ENCODE measurements at places on chromosomes 5 and 9. TPM values are rescaled to one million over a fixed set of nuclear protein-coding genes. Genes with fewer than 3 reads are reported as not detected.

The STING1 gene
- 70.2 TPM for total RNA-seq

The SLC25A2 gene
- total RNA-seq: not detected

The CNTLN gene
- total RNA-seq: 16.7 TPM

The PRXL2C gene
- 29.3 TPM for total RNA-seq

The KLF4 gene
- 22.9 TPM for total RNA-seq

The IL3 gene
- not detected for total RNA-seq

The FAM221B gene
- total RNA-seq: not detected

The CMBL gene
- total RNA-seq: 14.4 TPM

The IQGAP2 gene
- 7.9 TPM for total RNA-seq

The TRIM36 gene
- under 0.01 TPM for total RNA-seq

The PITX1 gene
- total RNA-seq: 3.1 TPM

DNA sequence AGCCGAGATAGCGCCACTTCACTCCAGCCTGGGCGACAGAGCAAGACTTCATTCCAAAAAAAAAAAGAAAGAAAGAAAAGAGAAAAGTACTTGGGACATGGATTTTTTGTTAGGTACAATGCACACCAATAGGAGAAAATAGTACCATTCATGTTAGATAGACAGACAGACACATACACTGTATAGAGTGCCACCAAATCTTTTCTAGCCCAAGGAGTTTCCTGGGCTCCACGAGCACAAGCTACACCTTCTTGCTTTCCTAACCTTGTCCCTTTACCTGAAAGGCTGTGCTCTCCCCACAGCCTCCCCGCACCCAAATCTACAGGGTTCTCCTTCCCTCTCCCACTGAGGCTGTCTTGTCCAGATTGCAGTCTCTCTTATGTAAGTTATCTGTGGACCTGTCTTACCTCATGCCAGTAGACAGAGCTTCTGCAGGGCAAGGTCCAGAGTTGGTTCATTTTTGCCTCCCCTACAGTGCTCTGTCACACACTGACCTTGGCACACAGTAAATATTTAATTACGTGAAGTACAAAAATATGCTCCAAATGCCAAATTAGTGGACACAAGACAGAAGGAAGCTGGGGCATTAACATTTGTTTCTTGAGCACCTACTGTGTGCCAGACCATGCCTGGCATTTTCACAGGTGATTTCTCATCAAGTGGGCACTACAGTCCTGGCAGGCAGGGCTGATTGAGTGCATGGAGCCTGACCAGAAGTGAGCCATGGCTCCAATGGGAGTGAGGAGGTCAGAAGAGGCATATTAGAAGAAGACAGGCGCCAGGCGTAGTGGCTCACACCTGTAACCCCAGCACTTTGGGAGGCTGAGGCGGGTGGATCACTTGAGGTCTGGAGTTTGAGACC is 5.9 kb downstream of the ALAD start:
- no peak for DNase-seq

- DNase-seq: peak; percentile 53
Measured at GRCh38 chr9:81053298-81054025, 635.9 kb downstream of the TLE1 start.

- DNase-seq: no peak
Measured at GRCh38 chr9:26335116-26335515, 557.5 kb downstream of the CAAP1 start.

- peak; percentile 88 for DNase-seq
Measured at GRCh38 chr9:16526380-16526779, 344.1 kb downstream of the BNC2 start.

GRCh38 chr5:44046619-44047364 is 342.4 kb downstream of the FGF10 start:
- DNase-seq: no peak

GRCh38 chr5:59418808-59419207 is 474.7 kb downstream of the PDE4D start:
- no peak for DNase-seq

GRCh38 chr5:131210151-131210510 is 39.4 kb downstream of the LYRM7 start:
- DNase-seq: no peak

GRCh38 chr5:17302604-17303003 is 85.2 kb downstream of the BASP1 start:
- peak; percentile 76 for DNase-seq

DNA sequence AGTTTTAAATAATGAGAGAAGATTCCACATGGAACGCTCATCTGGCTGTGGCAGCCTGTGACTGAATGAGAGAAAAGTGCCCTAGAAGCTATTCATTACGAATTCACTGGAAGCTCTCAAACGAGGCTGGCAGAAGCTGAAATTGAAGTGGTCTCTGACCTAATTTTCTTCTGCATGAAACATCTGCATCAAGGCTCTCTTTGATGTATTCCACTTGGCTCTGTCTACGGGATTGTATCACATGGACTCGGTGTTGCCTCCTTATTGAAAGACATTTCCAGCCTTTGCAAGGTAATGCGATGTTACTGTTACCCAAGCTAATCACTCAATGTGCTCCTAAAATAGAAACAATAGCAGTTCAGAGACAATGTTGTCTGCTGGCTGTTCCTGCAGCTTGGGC is 246.9 kb upstream of the ZNF462 start:
- DNase-seq: no peak

DNA sequence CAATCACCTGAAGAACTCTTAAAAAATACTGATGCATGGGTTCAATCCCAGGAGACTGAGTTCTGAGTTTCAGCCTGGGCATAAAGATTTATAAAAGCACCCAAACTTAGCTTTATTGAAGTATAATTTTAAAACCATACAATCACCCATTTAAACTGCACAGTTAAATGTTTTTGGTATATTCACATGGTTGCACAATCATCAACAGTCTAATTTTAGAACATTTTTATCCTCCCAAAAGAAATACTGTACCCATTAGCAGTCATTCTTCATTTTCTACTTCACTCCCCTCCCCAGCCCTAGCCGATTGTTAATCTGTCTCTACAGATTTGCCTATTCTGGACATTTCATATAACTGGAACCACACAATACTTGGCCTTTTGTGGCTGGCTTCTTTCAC is 141.7 kb downstream of the ARSB start:
- DNase-seq: peak; percentile 10

DNA sequence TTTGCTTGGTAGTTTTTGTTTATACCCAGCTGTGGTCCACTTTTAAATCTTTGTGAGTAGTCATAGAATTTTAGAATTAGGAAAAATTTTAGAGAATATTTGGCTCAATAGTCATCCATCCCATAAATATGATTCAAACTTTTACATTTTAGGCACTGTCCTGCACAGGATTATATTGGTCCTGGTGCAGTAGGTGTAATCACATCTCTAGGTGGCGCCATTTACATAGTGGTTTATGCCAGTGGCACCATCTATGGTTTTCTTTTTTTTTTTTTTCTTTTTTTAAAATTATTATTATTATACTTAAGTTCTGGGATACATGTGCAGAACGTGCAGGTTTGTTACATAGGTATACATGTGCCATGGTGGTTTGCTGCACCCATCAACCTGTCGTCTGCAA is 260.7 kb upstream of the KCNN2 start:
- peak; percentile 30 for DNase-seq

Measured in fibroblast of lung (primary cell).